ENCODE measurements at places on chromosomes 7 and 10.

DNA sequence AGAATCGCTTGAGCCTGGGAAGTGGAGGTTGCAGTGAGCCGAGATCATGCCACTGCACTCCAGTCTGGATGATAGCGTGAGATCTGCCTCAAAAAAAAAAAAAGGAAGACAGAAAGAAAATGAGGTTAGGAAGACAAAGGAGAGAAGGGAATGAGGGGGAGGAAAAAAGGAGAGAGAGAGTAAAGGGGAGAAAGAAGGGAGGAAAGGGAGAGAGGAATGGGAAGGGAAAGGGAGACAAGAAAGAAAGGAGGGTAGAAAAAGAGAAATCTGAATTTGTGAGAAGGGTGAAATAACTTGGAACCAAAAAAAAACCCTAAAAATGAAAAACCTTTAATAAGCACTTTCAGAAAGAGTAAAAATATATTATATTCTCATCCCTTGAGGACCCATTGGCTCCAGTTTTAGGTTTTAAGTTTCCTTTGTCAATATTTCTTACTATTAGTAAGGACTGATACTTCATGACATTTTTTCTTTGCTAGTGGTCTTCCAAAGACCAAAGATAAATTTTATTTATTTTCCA, 54.9 kb downstream of the POT1 start:
- no peak for DNase-seq

- no peak for DNase-seq
Observed at GRCh38 chr10:49034925-49035324, 80.4 kb downstream of the VSTM4 start.

DNA sequence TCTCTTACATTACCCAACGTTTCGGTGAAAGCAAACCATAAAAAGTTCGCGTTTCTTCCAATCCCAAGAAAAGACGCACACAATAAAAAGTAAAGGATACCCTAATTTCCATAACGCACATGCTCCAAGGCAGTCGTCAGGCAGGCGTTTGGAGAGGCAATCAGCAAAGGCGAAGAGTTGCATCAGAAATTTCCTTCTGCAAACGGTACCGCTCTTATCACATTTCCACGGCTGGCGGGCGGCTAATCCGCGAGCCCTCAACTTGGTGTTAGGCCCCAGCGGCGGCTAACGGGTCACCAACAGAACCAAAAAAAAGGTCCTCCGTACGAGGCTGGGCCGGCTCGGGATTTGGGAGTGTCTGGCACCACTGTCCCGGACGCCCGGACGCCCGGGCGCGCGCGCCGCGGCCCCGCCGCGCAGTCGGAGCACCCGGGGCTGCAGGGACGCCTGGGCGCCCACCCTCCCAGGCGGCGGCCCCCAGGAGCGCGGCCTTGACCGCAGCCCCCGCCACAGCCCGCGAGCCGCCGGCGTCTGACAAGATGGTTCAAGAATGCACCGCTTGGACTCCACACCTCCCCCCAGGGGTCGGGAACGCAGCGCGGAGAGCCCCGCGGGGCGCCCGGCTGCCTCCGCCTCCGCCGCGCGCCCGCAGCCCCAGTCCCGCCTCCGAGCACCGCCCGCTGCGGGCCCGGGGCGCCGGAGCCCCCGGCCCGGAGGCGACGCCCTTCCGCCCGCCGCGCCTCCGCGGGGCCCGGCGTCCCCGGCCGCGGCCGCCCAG, 9.8 kb upstream of the GRB10 start:
- no peak for DNase-seq

- DNase-seq, result no peak
Observed at GRCh38 chr7:2082139-2082998, 150.4 kb downstream of the MAD1L1 start.

DNA sequence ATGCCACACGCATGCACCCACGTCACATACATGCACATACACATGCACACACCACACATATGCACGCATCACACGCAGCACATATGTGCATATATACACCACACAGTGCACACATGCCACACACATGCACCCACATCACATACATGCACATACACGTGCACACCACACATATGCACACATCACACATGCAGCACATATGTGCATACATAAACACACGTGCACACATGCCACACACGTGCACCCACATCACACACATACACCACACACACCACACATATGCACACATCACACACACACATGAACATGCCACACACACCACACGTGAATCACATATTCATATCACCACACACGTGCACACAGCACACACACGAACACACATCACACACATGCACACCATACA, 338.8 kb downstream of the PTPRN2 start:
- DNase-seq, result no peak

DNA sequence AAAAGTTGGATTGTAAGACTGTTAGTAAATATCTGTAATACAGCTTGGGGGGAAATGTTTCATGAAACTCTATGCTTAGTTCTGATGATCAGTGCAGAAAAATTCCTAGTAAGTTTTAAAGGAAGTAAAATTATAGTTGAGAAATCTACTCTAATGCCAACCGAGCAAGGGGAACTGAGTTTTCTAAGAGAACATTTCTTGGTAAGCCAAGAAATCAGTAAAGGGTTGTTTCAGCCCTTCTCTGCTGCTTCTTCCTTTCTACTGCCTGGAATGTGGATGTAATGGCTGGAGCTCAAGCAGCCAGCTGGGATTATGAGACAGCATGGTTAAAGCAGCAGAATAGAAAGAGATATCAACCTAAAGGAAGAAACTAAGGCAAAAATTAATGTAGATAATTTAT, 15.9 kb upstream of the AKR1B1 start:
- no peak for DNase-seq

DNA sequence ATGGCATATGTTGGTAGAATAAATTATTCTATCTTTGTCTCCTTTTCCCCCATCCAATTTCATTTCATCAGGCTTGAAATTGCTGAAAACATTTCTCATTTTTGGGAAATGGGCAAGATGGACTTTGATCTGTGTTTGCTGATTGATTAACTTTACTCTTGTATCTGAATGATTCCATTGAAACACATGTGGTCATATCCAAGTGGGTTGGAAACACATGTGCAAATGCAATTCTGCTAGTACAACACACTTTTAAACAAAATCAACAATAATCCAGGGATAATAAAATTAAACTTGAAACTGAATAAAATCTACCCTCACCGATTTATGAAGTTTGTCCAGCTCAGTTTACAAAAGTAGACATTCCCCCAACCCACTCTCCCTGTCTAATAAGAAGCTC, 96.9 kb downstream of the EPDR1 start:
- no peak for DNase-seq

GRCh38 chr7:105734233-105734632, 142.2 kb downstream of the ATXN7L1 start:
- no peak for DNase-seq

- DNase-seq, result no peak
Observed at GRCh38 chr7:146412781-146413180, 296.2 kb downstream of the CNTNAP2 start.

GRCh38 chr7:7476381-7476780, 59.3 kb downstream of the COL28A1 start:
- no peak for DNase-seq

DNA sequence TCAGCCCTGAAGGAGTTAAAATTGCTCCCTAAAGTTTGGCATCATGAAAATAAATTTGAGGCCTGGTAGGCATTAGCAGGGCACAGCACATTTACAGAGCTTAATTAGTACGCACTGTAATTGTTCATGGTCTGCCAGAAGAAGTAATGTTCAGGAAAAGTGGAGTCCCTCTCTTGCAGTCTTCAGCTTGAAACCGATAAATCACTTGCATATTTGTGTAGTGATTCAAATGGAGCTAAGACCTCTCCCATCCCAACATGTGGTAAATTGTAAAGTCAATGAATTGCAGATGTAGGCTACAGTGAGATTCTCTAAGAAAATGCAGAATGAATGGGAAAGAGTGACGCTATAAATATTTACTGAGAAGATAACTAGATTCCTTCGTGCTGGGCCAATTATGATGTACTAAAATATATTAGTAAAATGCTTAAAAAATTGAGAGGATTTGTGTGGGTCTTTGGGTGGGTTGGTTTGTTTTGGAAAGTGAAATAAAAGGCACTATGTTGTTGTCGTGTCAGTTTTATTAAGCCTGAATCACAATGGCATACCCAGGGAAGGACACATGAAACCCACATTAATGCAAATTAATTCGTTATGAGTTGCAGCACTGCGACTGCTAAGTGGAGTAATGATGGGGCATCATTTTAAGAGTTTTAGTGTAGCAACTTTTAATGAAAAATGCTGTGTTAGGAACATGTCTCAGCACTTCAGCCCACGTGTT, 8.4 kb downstream of the TCF7L2 start:
- no peak for DNase-seq

DNA sequence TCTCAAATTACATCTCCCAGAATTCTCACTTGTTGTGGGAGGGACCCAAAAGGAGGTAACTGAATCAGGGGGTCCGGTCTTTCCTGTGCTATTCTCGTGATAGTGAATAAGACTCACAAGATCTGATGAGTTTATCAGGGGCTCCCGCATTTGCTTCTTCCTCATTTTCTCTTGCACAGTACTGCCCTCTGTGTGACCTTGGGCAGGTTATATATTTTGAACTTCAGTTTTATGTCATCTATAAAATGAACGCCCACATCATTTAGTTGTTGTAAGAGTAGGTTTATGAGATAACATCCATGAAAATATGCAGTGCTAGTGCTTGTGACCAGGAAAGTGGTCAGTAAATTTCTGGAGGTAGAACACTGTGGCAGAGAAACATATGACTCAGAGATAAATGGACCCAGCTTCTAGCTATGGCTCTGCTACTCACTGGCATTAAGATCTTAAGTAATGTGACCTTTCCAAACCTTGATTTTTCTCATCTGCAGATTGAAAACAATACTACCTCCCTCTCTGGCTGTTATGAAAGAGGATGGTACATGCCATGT, 44.3 kb downstream of the SCRN1 start:
- no peak for DNase-seq

- DNase-seq, result no peak
Observed at GRCh38 chr7:31497516-31497915, 16.4 kb upstream of the ITPRID1 start.

GRCh38 chr7:71348821-71349681, 217.1 kb downstream of the GALNT17 start:
- DNase-seq, result no peak

DNA sequence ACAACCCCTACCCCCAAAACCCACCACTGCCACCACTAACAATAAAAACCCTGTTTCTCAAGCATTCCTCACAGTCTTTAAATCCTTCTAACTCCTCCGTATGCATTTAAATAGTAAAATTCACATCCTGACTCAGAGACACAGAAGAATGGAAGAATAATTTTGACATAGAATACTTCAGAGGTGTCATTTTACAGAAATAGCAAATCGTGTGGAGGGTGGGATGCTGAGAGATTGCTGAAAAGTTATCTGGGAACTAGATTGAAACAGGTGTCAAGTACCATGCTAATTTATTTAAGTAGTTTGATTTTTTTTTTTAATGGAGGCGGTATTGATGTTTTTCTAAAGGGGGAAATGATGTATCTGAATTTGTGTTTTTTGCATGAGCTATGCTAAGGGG, 575.2 kb upstream of the TPK1 start:
- DNase-seq, result no peak

- DNase-seq, result no peak
Observed at GRCh38 chr10:84159076-84159685, 14.4 kb upstream of the GPR15LG start.

DNA sequence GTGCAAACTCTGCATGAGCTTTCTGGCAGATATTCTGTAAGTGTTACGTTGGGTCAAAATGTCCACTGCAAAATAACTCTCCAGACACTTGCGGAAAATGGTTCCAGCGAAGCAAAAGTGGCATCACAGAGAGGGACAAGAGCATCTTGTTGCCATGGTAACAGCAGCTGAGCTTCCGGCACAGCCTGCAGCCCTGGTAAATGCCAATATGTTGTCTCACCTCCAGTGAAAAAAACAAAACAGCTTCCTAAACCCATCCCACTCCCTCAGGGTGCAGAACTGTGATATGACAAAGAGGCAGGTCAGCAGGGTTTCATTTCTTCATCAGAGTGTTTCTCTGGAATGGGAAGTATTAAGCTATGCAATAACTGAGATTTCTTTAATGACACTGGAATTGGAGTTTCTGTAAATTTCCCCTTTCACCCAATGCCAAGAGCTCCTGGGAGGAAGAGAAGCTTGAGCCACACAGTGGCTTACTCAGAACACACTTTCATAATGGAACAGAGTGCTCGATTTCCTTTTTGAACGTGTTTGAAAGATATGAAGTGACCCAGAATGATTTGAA, 65.6 kb downstream of the FOXI2 start:
- DNase-seq, result no peak

DNA sequence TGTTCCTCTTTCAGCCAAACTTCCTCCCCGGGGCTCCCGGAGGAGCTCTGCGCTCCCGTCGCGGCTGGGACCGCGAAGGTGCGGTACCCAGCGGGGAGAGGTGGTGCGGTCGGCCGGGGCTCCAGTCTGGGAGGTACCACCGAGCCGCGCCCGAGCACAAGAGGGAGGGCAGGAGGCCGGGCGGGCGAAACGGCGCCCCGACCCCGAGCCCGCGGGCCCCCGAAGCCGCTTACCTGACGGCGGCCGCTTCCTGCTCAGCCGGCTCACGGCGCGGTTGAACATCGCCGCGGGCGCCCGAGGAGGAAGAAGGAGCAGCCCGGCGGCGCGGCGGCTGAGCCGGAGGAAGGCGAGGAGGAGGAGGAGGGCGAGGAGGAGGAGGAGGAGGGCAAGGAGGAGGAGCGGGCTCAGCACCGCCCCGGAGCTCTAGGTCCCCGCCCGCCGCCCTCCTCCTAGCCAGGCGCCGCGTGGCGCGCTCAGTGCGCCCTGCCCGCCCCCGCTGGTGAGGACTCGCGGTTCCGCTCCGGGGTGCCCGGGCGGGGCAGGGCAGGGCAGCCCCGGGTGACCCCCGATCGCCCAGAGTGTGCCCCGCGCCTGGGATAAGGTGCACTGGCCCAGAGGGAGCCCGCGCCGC, at the start of gene RGS10:
TSS of gene RGS10 (minus strand) at position 363 of the 631 bp plus-strand sequence. CDS start at position 282, 81 bp downstream.
- DNase-seq, result peak; percentile 78

- DNase-seq, result no peak
Observed at GRCh38 chr10:5888351-5888750, 1.3 kb downstream of the ANKRD16 start.

DNA sequence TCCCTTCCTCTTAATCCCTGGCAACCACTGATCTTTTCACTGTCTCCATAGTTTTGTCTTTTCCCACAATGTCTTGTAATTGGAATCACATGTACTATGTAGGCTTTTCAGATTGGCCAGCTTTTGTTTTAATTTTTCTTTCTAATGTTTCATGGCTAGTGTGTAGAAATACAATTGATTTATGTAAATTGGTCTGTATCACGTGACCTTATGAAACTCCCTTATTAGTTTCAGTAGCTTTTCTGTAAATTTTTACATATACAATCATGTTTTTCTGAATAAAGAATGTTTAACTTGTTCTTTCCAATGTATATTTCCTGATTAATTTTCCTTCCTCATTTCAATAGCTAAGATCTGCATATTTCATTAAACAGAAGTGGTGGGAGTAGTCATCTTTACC, 319.3 kb downstream of the MDFIC start:
- no peak for DNase-seq

Data from stimulated activated CD8-positive, alpha-beta memory T cell treated with anti-CD3 and anti-CD28 coated beads, Interleukin-15, amount 100 ng/mL, for 48 hours (primary cell).